Cardiac muscle cell (in vitro differentiated cells and primary cell): ENCODE measurements at places on chromosomes 4 and X. TPM values are rescaled to one million over a fixed set of nuclear protein-coding genes. Genes with fewer than 3 reads are reported as not detected.

- DNase-seq, result no peak
Measured at GRCh38 chr4:37438564-37439279, 194.2 kb downstream of the NWD2 start.

The BRCC3 gene
- total RNA-seq, result 6.0 and 7.6 TPM in 2 replicates

The NLRP2B gene
- total RNA-seq, result not detected in 2 replicates

The NPY2R gene
- not detected in 2 replicates for total RNA-seq

The POU4F2 gene
- total RNA-seq, result 0.33 TPM in 1 of 2 replicates, not detected in the other

- no peak for DNase-seq
Measured at GRCh38 chrX:116339407-116339806, 97.0 kb upstream of the SLC6A14 start.

The DMRTC1 gene
- total RNA-seq, result 0.46 TPM in 1 of 2 replicates, not detected in the other

The JAKMIP1 gene
- 0.14 and 1.2 TPM in 2 replicates for total RNA-seq

DNA sequence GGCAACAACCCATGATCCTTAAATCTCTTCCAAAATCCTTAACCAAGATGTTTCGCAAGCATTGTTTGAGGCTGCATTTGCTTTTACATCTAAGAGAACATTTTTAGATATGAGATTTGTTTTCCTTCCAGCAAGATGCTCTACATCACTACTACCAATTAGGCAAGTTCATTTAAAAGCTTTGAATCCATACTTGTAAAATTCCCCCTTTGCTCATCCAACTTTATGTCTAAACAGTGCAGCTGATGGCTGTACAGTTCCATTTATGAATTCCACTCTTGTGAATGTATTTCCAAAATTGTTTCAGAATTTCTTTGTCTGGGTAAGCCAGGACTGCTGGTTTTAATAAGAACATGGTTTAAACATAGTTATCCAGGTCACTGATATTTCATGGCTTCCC is 31.5 kb downstream of the RAI2 start:
- DNase-seq, result no peak

GRCh38 chr4:2411786-2412510 is 6.5 kb downstream of the ZFYVE28 start:
- no peak for DNase-seq

DNA sequence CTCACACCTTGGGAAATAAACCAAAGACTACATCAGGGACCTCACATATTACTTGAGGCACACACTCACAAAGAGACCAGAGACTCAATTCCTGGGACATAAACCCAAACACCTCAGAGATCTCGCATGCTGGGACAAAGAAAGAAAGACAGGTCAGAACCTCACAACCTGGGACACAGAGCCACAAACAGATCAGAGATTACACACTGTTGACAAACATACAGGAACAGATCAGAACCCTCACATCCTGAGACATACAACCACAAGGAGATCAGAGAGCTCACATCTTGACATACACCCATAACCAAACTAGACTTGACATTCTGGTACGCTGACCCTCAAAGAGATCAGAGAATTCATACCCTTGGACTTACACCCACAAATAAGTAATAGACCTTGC is 17.3 kb downstream of the SUV39H1 start:
- DNase-seq, result no peak

GRCh38 chr4:96649536-96649935 is 809.6 kb downstream of the PDHA2 start:
- DNase-seq, result no peak

The C4orf36 gene
- 0.63 TPM in 1 of 2 replicates, not detected in the other for total RNA-seq

DNA sequence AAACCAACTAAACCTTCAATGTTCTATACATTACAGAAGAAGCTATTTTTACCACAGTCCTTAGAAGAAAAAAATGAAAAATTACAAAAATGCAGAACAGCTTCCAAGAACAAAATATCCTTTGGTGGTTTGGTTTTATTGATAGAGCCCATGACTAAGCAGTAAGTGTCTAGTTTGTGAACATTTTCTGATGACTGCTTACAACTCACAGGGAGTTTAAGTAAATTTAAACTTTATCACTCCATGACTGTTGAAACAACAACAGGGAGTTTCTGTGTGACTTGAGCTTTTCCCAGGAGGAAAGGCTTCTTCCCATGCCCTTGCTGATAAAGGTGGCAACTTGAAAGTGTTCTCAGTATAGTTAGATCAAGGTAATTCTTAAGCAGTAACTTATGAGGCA is 2.9 kb downstream of the PF4 start:
- no peak for DNase-seq

DNA sequence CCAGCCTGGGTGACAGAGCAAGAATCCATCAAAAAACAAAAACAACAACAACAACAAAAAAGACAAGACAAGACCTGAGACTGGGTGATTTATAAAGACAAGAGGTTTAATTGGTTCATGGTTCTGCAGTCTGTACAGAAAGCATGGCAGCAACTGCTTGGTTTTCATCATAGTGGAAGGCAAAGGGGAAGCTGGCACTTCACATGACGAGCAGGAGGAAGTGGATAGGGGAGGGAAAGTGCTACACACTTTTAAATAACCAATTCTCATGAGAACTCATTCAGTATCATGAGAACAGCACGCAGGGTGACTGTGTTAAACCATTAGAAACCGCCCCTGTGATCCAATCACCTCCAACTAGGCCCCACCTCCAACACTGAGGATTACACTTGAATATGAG is 28.4 kb upstream of the SLC10A7 start:
- DNase-seq, result no peak

DNA sequence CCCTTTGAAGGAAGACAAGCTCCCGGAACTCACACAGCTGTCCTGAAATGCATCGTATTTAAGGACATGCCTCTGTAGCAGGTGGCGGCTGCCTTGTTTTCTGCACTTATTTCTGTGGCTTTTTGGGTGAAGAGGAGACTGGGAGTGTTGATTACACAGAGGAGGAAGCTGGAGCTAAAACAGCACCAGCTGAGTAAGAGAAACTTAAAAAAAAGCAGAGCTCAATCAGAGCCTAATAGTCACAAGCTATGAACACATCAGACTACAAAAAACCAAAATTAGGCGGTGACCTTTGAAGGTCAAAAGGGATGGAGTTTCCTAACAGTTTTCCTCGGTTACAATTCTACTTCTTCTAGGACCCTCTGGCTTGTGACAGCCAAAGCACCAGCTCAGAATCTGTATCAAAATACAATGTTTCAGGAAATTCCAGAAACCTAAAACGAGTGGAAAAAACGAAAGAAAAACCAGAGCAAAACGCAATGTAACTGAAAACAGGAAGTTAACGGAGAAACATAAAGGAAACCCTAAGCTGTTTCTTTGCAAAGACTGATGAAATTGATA is 13.5 kb downstream of the PRKX start:
- DNase-seq, result no peak

DNA sequence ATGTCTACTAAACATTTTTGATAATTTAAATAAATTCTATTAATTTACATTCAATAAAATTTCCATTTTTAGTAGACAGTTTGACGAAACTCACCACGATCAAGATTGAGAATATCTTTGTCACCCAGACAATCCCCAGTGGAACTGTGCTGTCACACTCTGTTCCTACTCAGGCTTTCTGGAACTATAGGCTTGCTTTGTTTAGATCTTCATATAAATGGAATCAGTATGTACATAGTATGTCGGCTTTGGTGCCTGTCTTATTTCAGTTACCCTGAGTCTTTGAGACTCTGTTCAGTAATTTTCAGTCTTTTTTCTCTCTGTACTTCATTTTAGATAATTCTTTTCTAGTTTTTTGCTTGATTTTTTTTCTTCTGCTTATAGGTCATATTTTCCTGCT is 163.5 kb upstream of the EMCN start:
- no peak for DNase-seq

The PPP3CA gene
- 18.8 and 21.3 TPM in 2 replicates for total RNA-seq

GRCh38 chr4:6208416-6208815 is 8.1 kb upstream of the JAKMIP1 start:
- no peak for DNase-seq

GRCh38 chrX:72128881-72129280 is 2.8 kb downstream of the RTL5 start:
- DNase-seq, result peak; percentile 28

The SMAD1 gene
- total RNA-seq, result 24.6 and 28.0 TPM in 2 replicates

DNA sequence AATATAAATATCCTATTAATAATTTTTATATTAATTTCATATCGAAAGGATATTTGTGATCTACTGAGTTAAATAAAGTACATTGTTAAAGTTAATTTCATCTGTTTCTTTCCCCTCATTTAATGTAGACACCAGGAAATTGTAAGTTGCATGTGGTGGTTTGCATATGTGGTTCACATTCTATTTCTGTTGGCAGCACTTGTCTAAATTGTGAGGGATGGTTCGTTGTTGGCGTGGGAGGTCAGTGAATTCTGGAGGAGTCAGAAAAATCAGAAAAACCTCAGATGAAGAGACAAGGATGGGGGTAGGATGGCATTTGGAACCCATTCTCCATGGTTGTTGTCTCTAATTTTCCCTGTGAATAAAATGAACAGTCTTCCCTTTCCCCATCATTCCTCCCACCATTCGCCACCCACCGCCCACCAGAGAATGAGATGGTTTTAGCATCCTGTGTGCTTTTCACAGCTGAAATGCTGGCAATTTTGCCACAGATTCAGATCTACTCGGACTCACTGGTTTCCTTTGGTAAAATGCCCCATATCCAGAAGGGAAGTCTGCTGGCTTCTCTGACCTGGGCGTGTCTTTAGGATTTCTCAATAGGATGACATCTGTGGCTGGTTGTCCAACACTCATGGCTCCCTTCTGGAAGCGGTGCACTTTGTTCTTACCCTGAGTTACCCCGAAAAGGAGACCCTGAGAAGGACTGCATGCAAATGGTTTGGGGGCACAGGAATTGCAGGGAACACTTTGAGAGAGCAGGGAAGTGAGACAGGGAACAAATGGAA is 52.3 kb downstream of the LGI2 start:
- no peak for DNase-seq

- DNase-seq, result no peak
Measured at GRCh38 chr4:87502580-87503238, 26.5 kb downstream of the SPARCL1 start.

DNA sequence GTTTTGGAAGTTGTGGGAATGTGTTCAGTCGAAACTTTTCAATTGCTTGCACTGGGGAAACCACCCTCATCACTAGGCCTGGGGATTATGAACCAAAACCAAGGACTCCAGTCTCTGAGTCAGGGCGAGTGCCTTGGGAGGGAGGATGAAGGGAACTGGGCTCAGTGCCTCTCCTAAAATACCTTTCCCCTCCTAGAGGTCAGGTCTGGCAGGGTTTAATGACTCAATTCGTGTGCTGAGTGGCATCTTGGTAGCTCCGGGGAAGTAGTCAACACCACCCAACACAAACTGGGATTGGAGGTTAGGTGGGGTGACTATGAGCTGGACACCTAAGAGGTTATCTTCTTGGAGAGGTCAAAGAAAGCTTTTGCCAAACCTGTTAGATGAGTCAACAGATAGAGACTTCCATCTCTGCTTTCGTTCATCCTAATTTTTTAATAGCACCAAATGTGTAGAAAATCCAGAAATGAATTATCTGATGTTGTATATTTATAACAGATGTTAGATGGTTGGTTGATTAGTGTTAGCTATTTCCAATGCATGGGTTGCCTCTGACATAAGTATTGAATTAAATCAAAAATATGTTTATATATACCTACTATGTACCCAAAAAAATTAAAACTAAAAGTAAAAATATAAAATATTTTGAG is 202.8 kb downstream of the SHROOM3 start:
- DNase-seq, result no peak

The GLRA3 gene
- not detected in 2 replicates for total RNA-seq

DNA sequence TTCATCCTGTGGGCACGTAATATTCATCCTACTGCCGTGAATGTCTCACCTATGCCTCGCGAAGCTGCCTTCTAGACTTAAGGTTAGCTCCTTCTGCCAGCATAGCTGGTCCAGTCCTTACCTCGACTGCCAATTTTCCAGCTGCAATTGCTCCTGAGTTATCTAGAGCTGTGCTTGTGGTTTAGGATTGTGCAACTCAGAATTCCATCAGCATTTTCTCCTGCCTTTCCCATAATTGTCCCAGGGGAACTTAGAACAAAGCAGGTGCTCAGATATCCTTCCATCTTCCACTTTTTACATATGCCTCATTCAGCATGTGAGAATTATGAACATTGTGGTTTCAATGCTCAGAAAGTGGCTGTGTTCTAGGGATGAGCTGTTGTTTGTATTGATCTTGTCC is 131.4 kb upstream of the ADGRL3 start:
- DNase-seq, result peak; percentile 86

GRCh38 chr4:151529187-151529586 is 120.2 kb downstream of the FHIP1A start:
- DNase-seq, result no peak

DNA sequence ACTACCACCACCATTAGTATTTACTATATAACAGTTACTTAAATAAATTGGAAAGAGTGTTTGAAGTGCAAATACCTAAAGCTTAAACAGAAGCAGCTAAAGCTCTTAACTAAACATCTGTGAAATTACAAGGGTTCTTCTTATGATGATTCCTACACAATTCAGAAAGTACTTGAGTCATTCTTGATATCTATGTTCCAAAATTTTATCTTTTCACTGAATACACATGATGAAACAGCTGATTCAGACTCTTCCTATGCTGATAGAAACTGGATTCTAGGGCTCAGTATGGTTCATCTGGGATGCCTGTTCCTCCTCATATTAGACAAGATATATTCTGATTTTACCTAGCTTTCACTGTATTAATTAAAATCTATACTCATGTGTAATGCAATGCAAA is 13.6 kb downstream of the EREG start:
- peak; percentile 59 for DNase-seq

The MAGEB2 gene
- not detected in 2 replicates for total RNA-seq

DNA sequence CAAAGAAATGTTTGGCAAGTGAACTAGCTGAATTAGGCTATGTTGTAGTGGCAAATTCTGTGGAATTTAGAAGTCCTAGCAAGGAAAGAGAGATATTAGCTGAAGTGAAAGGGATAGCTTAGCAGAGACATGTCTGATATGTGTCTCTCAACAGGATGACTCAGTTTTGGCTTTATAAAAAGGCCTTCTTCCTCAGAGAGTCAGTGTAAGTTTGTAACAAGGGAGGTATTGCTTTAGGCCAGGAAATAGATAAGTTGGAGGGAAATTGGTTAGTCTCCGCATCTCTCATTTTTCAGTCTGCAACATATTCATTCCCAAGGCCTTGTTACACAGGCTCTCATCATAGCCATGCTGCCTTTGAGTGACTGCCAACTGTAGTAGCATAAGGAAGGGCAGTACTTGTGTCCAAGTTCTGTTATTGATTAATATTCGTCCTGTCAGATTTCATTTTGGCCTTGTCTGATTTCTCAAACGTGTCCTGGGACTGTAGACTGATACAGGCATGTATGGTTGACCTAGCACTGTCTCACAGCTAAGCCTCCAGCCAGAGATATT is 4.0 kb downstream of the TMEM164 start:
- DNase-seq, result no peak
